T-helper 1 cell (primary cell): ENCODE measurements at places on chromosomes 13 and 19.

- DNase-seq: no peak
These were observed 15.0 kb downstream of the MYO9B start for GRCh38 chr19:17090583-17090982.

- DNase-seq: no peak
These were observed 19.5 kb downstream of the NUFIP1 start for GRCh38 chr13:44969551-44970484.

DNA sequence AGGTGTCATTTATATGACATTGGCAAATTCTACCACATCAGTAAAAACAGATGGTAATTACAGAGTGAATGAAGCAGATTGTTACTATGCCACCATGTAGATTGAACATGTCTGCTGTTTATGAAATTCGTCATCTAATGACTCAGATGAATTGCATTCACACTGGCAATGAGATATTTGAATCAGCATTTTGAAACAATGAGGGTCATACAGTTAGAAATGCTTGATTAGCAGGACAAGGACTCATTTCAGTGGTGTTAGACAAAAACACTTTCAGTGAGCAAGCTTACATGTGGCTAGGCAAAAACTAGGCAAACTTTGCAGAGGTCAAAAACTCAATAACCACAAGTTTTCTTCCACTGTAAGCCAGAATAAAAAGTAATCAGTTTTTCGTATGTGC lies 1165.0 kb downstream of the SLITRK1 start:
- DNase-seq: no peak

GRCh38 chr13:99353836-99354235 lies 46.6 kb upstream of the GPR183 start:
- DNase-seq: no peak
